GDM1 (cell line): ENCODE measurements at places on chromosomes 2 and 18.

DNA sequence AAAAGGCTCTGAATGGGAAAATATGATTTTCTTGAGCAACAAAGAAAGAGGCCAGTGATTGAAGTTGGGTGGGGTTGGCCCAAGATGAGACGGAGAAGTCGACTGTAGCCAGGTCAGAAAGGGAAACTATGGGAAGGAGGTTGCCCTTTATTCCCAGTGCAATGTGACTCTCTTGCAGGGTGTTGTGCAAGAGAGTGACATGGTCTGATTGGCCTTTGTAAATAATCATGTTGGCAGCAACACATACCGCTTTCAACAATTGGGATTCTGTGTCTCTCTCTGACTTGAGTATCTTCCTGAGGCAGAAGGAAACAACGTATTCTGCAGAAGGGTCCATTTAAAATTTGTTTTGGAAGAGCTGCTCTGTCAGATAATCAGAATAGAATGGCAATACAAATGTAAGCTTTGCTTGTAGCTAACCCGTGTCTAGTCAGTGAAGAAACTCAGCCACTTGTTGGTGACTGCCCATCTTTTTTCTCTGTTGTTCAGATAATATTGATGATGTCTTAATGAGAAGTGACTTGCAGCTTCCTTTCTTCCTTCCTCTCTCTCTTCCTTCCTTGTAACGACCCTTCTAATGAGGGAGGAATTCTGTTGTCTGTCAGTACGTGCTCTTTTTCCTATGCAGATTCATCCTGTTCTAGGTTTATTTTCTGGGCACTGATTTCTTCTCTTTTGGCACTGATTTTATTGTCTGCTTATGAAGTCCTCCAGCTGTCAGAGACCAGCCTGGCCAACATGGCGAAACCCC is 311.0 kb upstream of the FAM98A start:
- DNase-seq = no peak

GRCh38 chr2:102618452-102619413 is 620 bp upstream of the SLC9A2 start:
- no peak for DNase-seq

- DNase-seq = no peak
These were observed 41.7 kb downstream of the RAMP1 start for GRCh38 chr2:237900891-237901831.

DNA sequence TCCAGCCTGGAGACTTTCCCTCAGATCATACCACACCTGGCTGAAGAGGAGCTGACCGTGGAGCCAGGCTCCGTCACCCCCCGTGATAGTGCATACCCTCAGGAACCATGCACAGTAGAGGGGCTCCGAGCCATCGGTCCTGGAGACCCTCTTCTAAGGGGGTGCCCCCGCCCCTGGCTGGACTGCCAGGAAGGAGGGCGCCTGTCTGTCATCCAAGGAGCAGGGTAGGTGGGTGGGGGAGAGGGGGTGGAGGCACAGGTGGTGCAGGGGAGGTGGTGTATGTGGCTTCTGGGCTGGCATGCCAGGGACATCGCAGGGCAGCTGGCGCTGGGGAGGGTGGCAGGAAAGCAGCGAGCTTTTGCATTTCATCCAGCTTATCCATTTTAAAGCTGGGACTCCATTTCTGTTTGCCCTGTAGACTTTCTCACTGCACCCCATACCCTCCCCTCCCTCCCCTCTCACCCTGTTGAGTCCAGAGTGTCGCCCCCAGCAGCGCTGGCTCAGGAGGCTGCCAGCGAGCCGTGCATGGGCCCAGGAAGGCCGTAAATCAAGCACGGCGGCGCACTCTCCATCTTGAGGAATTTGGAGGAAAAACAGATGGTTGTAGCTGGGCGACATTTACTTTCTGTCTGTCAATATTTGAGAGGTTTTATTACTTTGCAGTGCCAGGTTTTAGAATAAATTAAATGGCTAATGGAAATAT is 56.2 kb upstream of the HS6ST1 start:
- no peak for DNase-seq

DNA sequence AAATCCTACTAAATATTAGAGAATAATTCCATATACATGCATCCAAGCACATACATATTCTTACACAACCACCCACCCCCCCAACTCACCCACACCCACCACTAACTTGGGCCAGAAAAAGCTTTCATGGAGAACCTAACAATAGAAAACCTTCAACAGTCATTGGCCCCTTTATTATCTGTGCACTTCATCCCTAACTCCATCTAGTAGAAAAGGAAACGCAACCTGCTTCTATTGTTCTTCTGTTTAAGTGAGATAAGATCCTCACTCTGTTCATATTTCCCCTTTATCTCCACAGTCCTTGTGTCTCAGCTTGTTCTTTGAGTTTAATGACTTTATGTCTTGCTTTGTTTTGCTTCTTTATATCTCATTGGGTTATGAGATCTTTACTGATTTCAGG is 1740.2 kb upstream of the CELF4 start:
- DNase-seq = peak; percentile 59

DNA sequence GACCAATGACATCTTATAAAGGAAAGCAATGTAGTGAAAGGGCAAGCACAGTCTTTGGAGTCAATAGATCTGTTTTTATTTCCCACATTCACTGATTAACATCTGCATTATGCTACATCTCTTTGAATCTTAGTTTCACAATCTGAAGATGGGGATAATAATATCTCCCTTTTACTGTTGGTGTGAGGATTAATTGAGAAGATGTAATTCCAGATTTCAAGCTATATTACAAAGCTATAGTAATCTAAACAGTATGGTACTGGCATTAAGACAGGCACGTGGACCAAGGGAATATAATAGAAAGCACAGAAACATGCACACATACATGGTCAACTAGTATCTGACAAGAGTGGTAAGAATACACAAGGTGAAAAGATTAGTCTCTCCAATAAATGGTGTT is 45.3 kb downstream of the SLC4A5 start:
- DNase-seq = no peak

GRCh38 chr2:118103951-118104940 is 16.0 kb downstream of the INSIG2 start:
- DNase-seq = no peak

DNA sequence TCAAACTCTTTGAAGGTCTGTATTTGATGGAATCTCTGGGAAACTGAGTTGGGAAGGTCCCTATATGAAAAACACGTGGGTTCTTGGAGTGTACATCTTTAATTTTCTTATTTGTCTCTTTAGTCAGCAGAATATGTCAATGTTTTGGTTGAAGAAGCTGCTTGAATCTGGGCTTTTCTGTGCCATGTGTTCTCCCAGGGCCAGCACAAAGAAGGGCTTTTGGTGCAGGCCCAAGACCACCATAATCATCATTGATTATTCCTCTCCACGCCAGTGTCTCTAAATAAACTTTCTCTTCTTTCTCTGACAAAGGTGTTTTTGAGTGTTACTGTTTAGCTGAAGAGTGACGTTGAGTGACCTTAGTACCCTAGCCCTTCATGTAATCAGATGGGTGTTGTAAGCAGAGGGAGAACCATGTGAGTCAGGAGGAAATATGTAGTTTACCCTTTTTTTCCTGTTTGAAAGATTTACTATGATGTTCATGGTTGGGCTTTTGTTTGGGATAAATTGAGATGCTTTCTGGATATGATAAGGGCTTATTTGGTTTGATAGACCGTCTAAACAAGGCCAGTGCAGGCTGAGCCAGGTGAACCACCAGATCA is 11.6 kb upstream of the TNP1 start:
- no peak for DNase-seq

DNA sequence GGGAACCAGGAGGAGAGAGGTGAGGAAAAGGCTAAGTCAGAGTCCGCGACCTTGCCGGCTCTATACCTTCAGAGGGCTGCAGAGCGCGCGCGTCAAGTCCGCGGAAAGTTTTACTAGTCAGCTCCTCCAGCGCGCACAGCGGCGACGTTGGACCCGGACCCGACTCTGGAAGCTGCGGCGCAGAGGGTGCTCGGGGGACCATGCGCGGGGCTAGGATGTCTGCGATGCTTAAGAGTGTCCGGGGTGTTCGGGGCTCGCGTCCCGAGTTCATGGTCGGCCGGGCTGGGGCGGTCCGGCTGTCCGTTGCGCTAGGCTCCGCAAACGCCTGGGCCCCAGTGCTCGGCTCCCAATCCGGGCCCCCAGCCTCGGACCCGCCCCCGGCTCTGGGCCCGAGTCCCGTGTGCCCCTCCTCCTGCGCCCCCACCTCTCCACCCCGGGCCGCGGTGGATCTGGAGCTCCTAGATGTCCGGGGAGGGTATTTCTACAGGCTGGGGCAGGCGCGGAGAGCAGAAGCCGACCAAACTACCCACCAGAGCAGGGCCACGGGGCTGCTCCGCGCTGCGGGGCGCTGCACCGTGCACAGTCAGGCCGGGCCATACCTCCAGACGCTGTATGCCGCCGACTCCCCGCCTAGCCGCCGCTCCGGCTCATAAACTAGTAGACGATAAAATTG is at the start of gene LBX2:
TSS of gene LBX2 (minus strand) at position 337 of the 673 bp plus-strand sequence. CDS start at position 271, 66 bp downstream.
- no peak for DNase-seq

DNA sequence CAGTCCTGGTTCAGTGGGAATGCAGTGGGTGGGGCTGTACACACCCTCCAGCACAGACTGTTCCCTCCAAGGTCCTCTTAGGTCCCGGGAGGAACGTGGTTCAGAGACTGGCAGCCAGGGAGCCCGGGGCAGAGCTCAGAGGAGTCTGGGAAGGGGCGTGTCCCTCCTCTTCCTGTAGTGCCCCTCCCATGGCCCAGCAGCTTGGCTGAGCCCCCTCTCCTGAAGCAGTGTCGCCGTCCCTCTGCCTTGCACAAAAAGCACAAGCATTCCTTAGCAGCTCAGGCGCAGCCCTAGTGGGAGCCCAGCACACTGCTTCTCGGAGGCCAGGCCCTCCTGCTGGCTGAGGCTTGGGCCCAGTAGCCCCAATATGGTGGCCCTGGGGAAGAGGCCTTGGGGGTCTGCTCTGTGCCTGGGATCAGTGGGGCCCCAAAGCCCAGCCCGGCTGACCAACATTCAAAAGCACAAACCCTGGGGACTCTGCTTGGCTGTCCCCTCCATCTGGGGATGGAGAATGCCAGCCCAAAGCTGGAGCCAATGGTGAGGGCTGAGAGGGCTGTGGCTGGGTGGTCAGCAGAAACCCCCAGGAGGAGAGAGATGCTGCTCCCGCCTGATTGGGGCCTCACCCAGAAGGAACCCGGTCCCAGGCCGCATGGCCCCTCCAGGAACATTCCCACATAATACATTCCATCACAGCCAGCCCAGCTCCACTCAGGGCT is 17.5 kb upstream of the FAHD2A start:
- no peak for DNase-seq

- DNase-seq = no peak
These were observed 30.1 kb upstream of the PNO1 start for GRCh38 chr2:68127358-68128242.

DNA sequence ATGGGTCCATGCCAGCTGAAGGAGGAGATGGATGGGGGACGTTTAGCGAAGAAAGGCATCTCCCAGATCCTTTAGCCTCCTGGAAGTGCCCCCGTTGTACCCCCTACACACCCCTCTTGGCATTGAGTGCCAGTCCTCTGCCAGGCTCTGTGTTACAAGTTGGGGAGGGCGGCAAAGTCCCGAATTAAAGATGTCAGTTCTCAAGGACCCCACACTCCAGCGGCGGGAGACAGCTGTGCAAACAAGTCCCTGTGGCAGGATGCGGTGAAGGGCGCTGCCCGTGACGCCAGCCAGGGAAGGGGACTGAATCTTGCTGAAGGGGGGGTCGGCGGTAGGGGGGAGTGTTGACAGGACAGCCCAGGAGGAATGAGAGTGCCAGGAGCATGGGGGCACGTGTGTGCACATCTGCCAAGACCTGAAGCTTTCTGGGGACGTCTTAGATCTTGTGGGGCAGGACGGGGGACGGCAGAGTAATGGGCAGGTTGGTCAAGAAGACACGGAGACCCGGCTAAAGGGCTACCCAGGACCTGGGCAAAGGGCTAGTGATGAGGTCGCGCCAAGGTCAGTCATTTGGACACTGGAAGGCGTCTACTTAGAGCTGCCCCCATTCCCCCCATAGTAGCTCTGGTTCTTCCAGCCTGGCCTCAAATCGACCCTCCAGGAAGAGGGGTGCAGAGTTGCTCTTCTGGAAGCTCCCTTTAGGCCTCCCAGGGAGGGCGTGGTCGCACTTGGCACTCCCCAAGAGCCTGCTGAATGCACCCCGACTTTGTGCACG is 2.8 kb upstream of the CTDSP1 start:
- DNase-seq = peak; percentile 84

DNA sequence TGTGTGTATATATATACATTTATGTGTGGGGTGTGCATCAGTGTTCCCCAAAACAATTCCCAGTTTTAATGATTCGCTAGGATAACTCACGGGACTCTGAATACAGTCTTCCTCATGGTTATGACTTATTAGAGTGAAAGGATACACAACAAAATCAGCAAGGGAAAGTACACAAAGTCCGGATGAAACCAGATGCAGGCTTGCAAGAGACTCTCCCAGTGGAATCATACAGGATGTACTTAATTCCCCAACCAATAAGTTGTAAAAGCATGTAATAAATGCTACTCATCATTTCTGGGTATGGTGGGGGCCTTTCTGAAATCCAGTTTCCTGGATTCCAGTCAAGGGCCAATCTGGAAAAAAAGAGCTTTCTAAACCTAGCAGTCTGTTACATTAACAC is 654.1 kb upstream of the SYT4 start:
- no peak for DNase-seq

DNA sequence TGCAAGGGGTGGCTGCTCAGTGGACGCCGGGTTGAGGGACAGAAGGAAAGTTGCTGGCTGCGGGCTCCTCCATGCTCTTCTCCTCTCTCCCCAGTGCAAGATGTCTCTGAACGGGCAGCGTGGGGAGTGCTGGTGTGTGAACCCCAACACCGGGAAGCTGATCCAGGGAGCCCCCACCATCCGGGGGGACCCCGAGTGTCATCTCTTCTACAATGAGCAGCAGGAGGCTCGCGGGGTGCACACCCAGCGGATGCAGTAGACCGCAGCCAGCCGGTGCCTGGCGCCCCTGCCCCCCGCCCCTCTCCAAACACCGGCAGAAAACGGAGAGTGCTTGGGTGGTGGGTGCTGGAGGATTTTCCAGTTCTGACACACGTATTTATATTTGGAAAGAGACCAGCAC is 30.6 kb downstream of the IGFBP2 start:
- DNase-seq = no peak

- DNase-seq = no peak
These were observed 141.6 kb upstream of the MSH6 start for GRCh38 chr2:47641366-47641765.

- no peak for DNase-seq
These were observed 21.2 kb downstream of the GPC1 start for GRCh38 chr2:240456447-240457222.

DNA sequence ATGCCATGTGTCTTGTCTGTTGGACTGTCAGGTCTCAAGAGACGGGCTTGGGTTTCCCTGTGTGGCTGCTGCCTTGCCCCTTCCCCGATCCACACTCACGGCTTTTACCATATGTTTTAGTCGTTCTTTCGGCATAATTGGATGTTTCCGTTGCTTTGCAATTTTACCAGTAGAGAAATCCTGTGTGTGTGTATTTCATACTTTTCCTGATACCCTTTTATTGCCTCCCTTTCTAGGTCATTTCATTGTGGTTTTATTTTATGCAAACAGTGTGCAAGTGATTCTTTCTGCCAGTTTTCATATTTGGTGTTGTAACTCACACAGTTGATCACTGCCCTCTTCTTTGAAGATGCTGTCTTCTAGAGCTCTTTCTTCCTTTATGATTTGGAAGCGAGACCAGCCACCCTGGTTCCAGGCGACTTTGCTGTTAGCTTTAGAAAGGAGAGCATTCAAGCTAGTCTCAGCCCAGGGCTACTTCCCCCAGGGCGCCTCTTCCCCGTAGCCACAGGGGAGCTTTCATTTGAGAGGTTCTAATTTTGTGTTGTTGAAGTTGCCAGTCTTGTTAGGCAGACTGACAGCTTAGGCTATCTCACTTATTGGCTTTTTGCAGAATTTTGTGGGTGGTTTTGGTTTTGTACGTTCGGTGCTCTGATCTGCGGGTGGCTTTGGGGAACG is 17.0 kb downstream of the SH3BP4 start:
- DNase-seq = no peak

- DNase-seq = no peak
These were observed 57.2 kb upstream of the LYPD6B start for GRCh38 chr2:148981324-148981723.
